ENCODE measurements at places on chromosomes 4 and X. TPM values are rescaled to one million over a fixed set of nuclear protein-coding genes. Genes with fewer than 3 reads are reported as not detected.
A peak's percentile ranks its signal among the peaks of the same experiment; 100 is the strongest.

- no peak for DNase-seq
These were observed 4.7 kb upstream of the LRAT start for GRCh38 chr4:154739111-154739510.

Gene DHRSX
- total RNA-seq: 38.8 TPM

DNA sequence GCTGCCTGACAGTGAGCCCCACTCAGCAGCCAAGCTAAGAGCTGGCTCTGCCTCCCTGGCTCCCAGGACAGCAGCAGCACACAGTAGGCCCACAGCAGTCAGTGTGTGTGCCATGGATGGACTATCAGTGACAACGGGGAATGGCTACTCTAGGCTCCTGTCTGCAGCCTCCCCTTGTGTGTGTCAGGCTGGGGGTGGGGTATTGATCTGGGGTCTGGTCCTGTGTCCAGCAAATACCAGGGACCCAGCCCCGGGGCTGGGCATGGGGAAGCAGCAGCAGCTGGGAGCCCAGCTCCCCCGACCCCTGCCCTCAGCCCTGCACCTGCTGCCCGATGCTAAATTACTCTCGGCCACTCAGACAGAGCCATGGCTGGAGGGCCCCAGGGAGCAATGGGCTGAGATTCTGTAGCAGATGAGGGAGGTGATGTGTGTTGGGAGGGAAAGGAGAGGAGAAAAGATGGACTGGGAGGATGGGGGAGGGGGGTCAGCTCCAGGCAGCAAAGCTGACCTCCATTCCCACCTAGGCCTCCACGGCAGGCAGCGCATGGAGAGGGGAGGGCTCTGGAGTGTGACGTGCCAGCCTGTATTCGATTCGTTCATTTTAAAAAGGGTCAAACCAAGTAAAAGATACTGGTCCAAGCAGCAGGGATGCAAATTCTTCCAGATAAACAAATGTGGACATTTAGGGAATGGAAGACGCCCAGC lies 61.3 kb upstream of the CRMP1 start:
- DNase-seq: no peak

Gene MSN
- 175 TPM for total RNA-seq

DNA sequence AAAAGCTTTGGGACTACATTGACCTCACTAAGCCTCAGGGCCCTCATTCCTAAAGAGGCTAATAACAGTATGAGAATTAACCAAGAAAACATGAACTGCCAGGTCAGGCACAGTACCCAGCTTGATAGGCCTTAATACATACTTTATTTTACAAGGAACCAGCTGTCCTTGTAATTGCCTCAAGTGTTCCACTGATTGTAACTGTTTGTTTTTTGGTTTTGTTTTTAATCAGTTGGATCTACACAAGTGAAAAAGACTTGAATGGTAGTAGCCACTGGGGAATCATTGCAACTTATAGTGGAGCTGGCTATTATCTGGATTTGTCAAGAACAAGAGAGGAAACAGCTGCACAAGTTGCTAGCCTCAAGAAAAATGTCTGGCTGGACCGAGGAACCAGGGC lies 35.6 kb downstream of the PKD2 start:
- DNase-seq: no peak

- DNase-seq: no peak
These were observed 109.6 kb downstream of the PACRGL start for GRCh38 chr4:20809812-20810211.

DNA sequence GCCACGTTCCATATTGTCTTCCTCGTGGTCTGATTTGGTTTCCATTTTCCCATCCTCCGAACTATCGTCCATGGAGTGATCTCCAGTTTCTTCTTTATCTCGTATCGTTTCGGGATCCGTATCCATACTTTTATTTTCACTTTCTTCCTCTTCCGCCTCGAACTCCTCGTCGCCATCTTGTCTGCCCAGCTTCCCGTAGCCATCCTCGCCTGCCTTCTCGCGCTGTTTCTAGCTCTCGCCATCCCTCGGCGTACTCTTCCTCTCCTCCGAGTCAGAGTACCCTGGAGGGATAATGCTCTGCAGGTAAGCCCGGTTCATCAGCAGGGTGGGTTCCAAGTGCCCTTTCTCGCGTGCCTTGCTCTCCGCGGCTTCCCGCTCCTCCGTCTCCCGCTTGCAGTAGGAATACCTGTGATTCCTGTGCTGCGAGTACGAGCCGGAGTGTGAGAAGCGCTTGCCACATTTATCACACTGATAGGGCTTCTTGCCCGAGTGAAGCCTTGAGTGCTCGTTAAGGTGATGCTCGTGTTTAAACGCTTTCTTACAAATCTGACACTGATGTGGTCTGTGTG lies 134.5 kb upstream of the TAPT1 start:
- no peak for DNase-seq

DNA sequence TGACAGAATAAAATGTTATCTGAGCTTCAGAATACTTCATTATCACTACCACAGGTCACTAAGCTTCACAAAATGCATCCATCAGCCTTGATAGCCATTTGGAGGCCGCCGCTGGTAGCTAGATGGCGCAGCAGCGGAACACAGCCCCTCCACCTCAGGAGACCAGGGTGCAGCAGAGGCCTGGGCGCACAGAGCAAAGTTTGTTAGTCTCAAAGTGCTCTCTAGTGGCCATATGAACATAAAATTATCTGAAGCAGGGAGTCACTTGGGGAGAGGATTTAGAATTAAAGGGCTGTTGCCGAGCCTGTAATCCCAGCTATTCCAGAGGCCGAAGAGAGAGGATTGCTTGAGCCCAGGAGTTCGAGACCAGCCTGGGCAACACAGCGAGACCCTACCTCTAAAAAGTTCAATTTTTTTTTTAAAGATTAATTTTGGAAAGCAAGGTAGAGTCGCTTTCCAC lies 8.1 kb upstream of the DCTD start:
- peak; percentile 51 for DNase-seq

GRCh38 chrX:1484638-1485019 lies 31.9 kb upstream of the ASMTL start:
- DNase-seq: no peak

- peak; percentile 94 for DNase-seq
These were observed 145.0 kb downstream of the SOWAHB start for GRCh38 chr4:76752861-76753501.

Gene RBMX
- total RNA-seq: 245 TPM

DNA sequence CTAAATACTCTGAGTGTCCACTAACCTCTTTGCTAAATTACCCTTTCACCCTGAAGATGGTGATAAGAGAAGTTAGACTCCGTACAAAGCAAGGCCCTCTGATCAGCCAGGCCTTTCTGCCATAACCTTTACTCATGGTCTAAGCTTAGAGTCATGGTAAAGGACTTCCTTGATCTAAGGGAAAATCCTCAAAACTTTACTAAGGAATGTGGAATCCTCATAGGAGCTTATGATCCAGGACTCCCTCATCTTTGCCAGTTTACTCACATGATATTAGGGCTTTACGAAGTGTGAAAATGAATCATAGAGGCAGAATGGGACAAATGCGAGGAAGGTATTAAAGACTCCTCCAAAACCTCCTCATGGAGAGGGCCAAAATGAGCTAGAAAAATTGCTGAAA lies 7.9 kb upstream of the FAM13A start:
- peak; percentile 39 for DNase-seq

DNA sequence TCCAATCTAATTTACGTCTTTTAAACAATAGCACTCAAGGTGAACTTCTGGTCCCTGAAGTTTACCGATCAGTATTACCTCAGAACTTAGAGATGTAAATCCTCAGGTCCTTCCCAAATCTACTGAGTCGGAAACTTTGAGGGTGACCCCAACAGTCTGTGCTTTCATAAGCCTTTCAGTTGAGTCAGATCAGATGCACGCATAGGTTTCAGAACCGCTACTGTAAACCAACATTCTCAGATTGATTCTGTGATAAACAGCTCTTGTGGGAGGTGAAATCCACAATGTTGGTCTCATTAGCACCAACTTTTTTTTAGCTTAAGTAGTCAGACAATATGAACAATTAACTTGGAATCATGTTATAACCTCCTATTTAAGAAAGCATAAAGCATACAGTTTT lies 86.0 kb downstream of the WWC2 start:
- no peak for DNase-seq

Gene NIPAL1
- total RNA-seq: 0.90 TPM

- DNase-seq: peak; percentile 47
These were observed 664 bp downstream of the PRSS12 start for GRCh38 chr4:118351851-118352827.

DNA sequence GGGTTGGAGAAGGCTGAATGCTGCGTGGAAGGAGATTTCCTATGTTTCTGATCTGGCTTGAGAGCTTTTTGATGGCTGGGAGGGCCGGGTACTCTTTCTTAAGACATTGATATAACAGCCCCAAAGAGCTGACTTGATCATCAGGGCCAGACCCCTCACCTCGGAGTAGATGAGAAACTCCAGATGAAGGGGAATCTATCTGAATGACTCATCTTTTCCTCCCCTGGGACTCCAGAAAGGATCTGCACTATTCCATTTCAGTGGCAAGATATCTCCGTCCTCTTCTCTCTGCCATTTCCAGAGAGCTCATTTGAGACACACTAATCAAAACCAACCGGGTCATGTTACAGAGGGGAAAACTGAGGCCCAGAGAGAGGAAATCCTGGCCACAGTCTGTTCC lies 92.9 kb upstream of the MSX1 start:
- DNase-seq: no peak

- DNase-seq: no peak
These were observed 1606.4 kb upstream of the TENM3 start for GRCh38 chr4:180636696-180637404.

GRCh38 chr4:182193311-182193710 lies 49.9 kb upstream of the TENM3 start:
- DNase-seq: no peak

DNA sequence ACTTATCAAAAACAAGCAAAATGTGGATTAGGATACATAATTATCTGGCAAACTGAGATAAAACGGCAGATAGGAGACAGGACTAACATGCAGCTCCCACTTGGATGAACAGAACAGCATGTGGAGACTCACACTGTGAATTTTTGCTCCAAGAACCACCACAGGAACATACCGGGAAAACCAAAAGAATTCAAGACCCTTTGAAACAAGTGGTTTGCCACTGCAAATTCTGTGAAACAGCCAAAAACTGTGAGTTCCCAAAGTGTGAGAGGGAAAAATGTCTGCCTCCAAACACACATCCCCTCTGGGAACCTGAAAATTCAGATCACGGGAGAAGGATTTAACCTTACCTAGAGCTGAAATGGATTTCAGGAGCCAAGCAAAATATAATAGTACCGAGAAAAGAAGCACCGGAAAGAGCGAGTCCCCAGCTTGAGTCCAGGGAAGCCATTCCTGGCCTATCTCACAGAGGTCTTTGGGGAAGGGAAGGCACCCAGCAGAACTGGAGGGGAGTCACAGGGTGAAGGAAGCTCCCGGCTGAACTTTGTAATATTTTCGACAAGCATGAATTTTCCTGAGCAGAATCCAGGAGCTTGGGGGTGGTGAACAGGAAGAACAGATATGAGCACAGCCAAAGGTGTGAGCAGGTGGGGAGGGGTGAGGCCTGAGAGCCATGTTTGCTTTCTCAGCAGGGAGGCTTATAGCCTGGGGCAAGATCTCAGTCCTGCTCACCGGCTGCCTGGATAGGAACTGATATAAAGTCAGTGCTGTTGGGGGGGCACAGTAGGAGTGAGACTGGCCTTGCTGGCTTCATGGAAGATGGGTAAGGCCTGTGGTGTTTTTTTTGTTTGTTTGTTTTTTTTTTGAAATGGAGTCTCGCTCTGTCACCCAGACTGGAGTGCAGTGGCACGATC lies 23.9 kb downstream of the MANBA start:
- DNase-seq: peak; percentile 9

All from fibroblast of the aortic adventitia (primary cell).